ENCODE measurements at places on chromosomes 5 and 9.

DNA sequence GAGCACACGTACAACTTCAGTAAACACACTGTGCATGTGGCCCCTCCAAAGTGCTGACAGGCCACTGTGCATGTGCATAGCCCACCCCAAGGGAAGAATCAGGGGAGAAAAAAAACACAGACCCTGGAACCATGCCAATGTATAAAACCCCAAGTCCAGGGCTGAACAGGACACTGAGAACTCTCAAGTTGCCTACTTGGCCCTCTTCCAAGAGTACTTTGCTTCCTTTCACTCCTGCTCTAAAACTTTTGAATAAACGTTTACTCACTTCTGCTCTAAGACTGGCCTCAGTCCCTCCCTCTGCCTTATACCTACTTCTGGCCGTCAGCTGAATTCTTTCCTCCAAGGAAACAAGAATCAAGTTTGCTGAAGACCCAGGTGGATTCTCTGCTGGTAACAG, 77.7 kb upstream of the NFIB start:
- no peak for DNase-seq

GRCh38 chr5:10409504-10409903, 32.2 kb upstream of the ROPN1L start:
- DNase-seq, result no peak

GRCh38 chr5:6718161-6718681, 5.0 kb downstream of the TENT4A start:
- no peak for DNase-seq

DNA sequence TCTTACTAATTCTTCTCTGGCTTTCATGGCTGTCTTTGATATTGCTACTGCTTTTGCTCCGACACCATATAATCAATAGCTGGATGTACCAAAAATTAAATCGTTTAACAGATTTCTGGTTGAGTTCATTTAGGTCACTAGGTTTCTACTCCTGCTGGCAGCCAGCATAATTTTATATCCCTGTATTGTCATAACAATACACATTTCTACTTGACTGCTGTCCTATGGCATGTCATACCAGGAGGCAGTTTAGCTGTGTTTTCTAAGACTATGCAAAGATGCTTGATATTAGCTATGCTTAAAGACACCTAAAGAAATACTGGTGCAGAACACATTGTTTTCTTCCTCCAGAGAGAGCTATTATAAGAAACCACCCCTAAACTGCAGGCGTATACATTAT, 337.2 kb upstream of the CDH6 start:
- DNase-seq, result no peak

GRCh38 chr9:18393340-18394130, 80.4 kb upstream of the ADAMTSL1 start:
- no peak for DNase-seq

DNA sequence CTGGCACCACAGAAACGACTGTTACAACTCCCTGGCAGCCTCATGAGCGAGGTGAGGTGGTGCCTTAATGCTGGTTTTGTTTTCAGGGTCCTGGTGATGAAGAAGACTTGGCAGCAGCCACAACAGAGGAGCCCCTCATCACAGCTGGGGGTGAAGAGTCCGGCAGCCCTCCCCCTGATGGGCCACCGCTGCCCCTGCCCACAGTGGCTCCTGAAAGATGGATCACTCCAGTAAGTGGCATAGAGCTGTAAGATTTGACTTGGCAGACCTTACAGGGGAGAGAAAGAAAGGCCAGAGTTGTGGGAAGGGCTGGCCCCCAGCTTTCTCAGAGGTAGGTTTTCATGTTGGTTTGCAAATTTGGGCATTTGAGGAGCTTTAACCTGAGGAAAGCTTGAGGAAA, 72.2 kb downstream of the COL15A1 start:
- no peak for DNase-seq

GRCh38 chr9:121865884-121866283, 214.4 kb downstream of the DAB2IP start:
- no peak for DNase-seq

- DNase-seq, result no peak
Measured at GRCh38 chr5:154866841-154867240, 8.4 kb downstream of the CNOT8 start.

DNA sequence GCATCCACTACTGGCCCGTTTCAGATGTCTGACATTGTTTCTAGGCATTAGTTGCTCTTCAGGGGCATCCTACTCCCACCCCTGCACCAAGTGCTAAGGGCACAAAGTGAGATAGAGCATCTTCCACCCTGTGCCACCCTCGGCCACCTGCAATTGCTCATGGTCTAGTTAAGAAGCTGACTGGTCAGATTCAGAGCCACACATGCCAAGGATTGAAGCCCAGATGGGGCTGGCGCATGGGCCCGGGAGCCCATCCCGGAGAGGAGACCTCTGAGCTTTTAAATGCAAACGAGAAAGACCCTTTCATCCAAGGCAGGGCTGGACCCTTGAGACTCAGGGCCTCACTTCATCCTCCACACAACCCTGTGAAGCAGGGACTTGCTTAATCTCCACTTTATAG, 28.5 kb downstream of the HRH2 start:
- DNase-seq, result no peak

DNA sequence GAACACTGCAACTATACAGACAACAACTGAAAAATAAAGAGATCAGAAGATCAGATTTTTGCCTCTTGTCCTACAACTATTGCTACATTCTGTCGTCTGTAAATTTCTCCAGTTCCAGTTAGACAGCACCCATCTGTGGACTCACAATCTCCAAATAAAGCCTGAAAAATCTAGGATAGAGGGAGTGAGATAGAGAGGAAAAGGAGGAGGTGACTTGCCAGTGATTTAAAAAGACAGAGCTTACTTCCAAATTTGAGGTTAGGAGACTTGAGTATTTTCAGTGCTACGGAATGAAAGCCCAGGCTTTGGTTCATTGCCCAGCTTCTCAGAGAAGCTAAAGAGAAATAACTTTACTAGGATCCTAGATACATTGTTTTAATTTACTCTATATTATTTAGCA, 63.6 kb downstream of the PTCD2 start:
- no peak for DNase-seq

- no peak for DNase-seq
Measured at GRCh38 chr5:143893638-143894037, 81.7 kb downstream of the HMHB1 start.

DNA sequence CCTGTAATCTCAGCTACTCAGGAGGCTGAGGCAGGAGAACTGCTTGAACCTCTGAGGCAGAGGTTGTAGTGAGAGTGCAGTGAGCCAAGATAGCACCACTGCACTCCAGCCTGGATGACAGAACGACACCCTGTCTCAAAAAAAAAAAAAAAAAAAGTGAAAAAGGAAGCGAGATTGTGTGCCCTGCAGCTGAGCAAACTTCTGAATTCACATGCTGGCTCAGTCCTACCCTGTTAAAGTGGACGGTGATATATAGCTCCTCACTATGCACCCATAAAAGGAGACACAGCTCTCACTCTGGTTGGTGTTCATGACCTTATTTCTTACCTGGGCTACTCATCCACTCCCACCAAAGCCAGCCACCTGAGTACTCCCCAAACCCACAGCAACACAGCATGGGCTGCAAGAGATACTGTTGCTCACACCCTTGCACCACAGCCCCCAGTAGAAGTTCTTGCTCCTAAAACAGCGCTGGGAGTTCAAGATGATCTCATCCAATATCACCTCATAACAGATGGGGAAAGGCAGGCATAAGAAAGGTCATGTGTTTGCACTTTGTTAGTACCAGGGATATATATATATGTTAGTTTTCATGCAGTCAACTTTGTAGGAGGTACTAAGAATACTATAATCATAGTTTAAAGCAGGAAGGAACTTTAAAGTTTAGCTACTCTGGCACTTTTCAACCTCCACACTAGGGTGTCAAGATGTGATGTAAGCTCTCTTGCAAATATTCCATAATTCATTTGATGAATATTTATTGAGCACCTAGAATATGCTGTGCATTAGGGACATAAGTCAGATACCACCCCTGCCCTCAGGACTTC, 4.0 kb downstream of the TTLL11 start:
- no peak for DNase-seq

DNA sequence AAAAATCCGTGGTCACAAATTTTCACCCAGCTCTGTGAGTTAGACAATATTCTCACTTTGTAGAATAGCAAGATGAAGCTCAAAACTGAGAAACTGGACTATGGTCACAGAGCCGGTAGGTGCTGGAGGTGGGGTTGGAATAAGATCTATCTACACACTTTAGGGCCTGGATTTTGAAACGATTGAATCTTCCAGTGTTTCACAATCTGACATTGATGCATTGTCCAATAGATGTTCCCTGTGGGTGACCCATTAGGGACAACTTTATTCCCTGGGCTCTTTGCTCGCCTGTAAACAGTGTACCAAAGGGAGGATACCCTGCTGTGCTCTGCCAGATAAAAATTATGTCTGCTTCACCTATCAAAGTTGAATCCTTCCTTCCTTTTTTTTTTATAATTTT, 145.4 kb upstream of the MPDZ start:
- DNase-seq, result no peak

DNA sequence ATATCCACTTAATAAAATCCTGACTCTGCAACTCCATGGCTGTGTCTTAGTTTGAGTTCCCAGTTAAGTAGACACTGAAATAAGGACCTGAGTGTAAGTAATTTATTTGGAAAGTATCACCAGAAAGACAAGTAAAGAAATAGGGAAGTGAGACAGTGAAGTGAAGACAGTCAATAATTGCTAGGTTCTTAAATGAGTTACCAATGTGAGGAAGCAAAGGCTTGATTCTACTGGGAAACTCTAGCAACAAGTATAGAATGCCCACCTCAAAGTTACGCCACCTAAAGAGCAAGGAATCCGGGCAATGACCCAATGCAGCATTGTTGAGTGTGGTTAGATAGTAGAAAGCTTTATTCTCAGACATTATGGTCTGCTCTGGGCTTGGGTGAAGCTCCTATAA, 383.9 kb downstream of the TLR4 start:
- DNase-seq, result no peak

GRCh38 chr9:104107799-104108198, 13.7 kb downstream of the SMC2 start:
- DNase-seq, result no peak

DNA sequence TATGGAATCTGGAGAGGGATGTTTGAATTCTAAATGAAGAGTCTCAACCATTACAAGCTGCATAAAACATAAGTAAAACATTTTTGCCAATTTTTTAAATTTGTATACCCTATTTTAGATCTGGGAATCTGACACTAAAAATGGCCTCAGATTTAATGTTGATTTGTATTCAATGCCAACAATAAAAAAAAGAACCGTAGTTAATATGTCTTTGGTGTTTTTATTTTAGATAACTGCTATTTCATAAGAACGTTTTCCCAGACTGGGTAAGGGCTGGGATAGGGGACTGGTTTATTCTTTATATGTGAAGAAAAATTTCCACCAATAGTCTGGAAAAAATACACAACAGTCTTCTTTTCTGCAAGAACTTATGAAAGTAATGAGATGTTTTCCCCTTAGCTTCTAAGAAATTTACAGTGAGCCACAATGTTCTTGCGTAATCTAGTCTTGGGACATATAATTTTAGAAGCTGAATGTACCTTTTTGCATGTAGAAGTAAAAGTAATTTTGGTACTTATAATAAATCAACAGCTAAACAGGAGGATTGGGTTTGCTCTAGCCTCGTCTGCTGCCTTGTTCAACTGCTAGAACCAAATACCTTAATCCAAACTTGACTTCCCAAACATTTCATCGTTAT, 244.6 kb upstream of the EFNA5 start:
- no peak for DNase-seq

- DNase-seq, result no peak
Measured at GRCh38 chr9:38110476-38110875, 41.4 kb upstream of the SHB start.

GRCh38 chr5:32504329-32504988, 59.9 kb upstream of the ZFR start:
- no peak for DNase-seq

DNA sequence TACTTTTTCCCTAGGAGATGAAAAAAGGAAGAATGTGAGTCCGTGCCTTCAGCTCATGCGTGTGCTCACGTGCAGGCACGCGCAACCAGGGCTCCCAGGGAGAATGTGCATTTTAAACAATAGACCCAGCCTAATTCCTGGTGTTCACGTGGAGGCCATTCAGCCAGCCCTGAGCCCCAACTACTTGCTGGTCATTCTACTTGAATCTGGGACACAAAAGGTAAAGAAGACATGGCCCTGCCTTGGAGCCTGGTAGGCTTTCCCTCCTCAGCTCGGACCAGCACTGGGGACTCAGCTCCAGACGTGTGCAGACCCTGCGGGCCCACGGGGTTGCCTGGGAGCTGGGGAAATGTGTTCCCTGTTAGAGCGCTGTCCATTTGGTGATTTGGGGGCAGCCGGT, 125.5 kb downstream of the MVB12B start:
- DNase-seq, result no peak

- no peak for DNase-seq
Measured at GRCh38 chr9:82584349-82584863, 478.5 kb downstream of the RASEF start.

DNA sequence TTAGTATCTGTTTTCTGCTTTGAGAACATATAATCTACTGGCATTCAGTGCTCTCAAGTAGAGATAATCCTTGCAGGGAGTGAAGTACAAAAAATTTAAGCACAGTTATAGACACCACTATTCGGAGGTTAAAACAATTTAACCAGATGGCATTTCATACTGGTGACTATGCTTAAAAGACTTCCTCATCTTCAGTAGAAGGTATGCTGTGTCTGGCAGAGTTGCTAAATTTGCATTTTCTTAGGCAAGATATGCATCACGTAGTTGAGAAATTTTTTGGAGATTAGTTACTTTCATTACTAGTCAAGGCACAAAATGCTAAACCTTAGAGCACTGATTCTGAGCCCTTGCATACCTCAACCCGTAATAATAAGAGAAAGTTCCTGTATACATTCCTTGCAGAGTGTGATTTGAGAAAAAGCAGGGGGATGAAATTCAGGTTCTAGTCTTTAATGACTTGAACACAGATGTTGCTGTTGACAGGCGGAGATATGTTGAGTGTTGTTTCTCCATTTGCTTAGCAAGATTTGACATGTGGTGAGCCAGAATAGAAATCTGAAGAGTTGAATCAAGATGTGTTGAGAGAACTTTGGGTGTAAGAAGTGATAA, 70.8 kb upstream of the STARD4 start:
- no peak for DNase-seq

- no peak for DNase-seq
Measured at GRCh38 chr9:92740446-92740961, 24.1 kb downstream of the BICD2 start.

DNA sequence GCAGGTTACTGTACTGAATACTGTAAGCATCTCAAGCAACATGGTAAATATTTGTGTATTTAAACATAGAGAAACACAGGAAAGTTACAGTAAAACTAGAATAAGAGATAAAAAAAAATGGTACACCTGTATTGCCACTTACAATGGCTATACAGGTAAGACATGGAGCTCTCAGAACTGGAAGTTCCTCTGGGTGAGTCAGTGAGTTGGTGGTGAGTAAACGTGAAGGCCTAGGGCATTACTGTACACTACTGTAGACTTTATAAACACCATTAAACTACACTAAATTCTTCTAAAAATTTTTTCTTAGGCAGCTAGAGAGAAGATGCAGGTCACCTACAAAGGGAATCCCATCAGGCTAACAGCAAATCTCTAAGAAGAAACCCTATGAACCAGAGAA, 872.9 kb downstream of the TAF11L14 start:
- no peak for DNase-seq

GRCh38 chr9:116208417-116209232, 55.0 kb downstream of the PAPPA start:
- no peak for DNase-seq

All from CD4-positive, alpha-beta memory T cell (primary cell).